ENCODE measurements at places on chromosomes 1 and 21.

GRCh38 chr1:75615613-75616435 lies 4.9 kb upstream of the SLC44A5 start:
- peak; percentile 20 for DNase-seq

- DNase-seq: no peak
These were observed 40.6 kb upstream of the PLA2G5 start for GRCh38 chr1:20029178-20029912.

- DNase-seq: no peak
These were observed 45.3 kb upstream of the RGS1 start for GRCh38 chr1:192530254-192530653.

DNA sequence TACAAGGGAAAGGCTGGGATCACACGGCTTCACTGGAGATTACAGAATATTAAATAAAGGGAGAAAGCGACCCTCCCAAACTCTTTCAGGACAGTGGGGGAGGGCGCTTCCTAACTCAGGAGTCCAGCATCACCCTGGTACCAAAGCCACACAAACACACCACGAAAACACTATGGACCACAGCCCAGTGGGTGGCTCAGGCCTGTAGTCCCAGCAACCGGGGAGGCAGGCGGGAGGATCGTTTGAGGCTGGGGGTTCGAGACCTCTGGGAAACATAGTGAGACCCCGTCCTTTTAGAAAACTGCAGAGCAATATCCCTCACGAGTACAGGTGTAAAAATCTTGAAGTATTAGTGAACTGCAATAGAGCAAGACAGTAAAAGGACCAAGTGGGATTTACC lies 16.0 kb downstream of the TRIM11 start:
- no peak for DNase-seq

DNA sequence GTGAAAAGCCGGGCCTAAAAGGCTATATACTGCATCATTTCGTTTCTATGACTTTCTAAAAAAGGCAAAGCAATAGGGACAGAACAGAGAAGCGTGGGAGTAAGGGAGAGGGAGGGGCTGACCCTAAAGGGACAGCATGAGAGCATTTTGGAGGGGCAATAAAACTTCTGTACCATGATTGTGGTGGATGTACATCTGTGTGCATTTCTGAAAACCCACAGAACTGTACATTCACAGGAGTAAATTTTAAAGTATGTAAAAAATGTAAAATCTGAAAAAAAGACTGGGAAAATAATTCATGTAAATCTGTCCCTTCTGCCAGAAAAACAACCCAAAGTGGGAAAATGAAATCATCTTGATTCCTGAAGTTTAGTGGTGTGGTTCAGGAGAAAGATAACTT lies 235.4 kb downstream of the CENPF start:
- no peak for DNase-seq

DNA sequence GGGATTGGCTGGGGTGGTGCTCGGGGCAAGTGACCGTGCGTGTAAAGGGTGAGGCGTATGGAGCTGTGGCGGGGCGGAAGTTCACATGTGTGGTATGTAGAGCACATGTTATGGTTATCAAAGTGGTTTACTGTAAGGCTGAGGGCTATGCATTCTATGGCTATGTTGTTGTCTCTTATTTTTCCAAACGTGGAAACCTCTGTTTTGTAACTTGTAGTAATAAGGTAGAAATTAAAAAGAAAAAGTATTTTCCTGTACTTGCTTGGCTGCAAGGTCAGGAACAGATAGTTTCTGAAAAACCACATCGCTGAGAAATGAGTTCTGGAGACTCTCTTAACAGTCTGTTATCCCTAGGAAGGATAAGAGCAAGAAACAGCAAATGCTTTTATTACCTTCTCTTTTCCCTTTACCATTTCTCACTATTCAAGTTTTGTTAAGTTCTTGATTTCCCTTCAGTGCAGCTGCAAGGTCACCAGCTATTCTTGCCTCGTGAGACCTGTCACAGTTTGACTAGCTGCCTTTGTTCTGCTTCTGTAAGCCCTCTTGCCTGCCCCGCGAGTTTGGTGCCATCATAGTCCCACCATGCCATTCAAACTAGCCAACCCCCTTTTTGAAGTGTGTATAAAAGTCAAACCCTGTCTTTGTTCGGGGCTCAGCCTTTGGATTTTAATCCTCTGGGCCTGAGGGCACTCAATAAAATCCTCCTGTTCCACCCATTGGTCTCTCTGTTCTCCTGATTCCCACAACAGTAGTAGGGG lies 9.5 kb downstream of the RNU1-2 start:
- DNase-seq: peak; percentile 30

- DNase-seq: no peak
These were observed 1.4 kb upstream of the OR14A16 start for GRCh38 chr1:247825362-247825761.

DNA sequence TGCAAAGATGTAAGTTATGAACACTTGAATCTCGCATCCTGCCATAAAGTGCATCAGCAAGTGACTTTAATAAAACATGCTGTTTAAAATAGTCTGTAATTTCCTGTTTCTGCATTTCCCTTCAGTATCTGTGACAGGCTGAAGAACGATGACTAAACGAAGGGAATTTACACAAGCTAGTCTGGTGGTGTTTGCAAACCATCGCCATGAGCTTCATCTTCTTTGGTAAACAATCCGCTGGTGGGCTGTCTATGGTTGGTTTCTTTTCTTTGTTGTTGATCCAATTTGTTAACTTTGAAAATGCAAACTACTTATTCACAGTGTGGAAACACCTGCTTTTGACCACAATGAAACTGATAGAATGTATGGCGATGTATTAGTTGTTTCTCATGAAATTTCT lies 13.9 kb downstream of the SERTAD4 start:
- no peak for DNase-seq

DNA sequence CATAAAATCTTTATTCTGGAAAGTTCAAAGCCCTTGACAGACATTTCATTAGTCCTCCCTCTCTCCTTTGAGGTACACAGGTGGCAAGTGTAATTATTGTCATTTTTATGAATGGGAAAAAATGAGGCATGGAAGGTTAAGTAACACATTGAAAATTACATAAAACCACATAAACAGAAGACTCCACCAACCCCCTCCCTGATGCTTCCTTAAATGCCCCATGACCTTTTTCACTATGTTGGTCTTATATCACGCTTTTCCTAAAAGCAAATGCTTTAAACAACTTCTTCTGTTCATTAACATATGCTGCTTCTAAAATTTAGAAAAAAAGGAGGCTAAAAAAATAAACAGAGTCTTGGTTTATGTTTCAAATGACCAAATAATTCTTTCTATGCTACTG lies 648.4 kb downstream of the PTPRC start:
- DNase-seq: no peak

- no peak for DNase-seq
These were observed 14.3 kb downstream of the EDEM3 start for GRCh38 chr1:184740344-184740743.

GRCh38 chr1:234662148-234662547 lies 52.2 kb upstream of the IRF2BP2 start:
- no peak for DNase-seq

GRCh38 chr1:158155673-158156072 lies 25.0 kb upstream of the CD1D start:
- no peak for DNase-seq

GRCh38 chr1:233372218-233373120 lies 44.9 kb downstream of the MAP3K21 start:
- DNase-seq: no peak

- DNase-seq: no peak
These were observed 6.9 kb downstream of the ETV3 start for GRCh38 chr1:157131281-157131680.

GRCh38 chr1:7068552-7068951 lies 283.3 kb downstream of the CAMTA1 start:
- DNase-seq: no peak

DNA sequence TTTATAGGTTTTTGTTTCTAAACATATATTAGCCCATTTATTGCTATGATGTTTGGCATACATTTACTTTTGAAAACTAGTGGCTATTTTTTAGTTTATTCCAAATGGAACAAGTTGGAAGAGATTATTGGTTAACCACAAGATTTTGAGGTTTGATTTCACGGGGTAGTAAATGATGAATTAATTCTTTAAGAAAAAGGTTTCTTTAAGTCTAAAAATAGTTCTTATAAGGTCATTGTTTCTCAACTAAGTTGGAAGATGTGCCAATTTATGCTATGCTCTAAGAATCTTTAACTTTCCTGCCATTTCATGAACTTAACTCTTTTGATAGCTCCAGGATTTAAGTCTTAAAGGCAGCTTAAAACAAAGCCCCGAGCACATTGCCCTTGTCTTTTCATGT lies 183.8 kb downstream of the LMO4 start:
- no peak for DNase-seq

DNA sequence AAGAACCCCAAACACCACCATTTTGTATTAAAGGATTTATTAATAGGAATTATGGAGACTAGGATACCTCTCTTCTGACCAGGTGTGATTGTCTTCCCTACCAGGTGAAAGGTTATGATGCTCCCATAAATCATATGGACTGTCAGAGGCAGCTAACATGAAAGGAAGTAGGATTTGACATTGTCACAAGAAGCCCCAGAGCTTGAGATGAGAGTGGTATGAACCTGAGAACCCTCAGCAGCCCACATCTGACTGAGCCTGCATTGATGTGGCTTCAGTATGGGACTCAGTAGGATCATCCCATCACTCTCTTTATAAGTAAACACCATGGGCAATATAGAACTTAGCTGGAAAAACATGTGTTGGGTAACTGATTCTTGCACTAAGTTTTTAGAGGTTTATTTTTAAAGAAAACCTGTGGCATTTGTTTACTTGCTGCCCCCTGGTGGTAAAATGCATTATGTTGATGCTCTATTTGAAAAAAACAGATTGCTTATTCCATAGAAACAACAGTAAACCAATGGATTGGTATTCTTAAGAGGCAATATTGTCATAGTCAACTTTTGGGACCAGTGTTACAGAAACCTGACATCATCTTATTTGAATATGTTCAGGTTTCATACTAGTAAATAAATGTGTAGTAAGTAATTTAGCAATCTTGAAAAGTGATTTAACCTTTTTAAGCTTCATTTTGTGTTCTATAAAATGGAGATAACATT lies 16.6 kb upstream of the CACYBP start:
- DNase-seq: no peak

DNA sequence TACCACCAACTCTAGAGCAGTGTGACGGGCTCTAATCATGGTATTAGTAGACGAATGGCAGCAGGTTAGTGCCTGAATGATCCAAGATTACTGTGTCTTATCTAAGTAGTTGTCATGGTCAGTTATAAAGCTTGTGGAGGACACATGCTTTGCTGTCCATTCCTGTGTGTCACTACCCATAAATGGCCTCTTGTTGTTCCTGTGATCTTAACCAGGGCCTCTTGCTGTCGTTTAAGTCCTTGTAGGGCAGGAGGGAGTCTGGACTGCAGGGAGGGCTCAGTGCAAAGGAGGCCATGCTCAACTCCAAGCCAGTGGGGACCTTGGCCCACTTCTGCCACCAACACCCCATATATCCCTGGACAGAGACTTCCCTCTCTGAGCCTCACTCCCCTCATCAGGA lies 130.5 kb downstream of the EPHB2 start:
- no peak for DNase-seq
